ENCODE measurements at places on chromosomes 5 and 9.
A peak's percentile ranks its signal among the peaks of the same experiment; 100 is the strongest.

DNA sequence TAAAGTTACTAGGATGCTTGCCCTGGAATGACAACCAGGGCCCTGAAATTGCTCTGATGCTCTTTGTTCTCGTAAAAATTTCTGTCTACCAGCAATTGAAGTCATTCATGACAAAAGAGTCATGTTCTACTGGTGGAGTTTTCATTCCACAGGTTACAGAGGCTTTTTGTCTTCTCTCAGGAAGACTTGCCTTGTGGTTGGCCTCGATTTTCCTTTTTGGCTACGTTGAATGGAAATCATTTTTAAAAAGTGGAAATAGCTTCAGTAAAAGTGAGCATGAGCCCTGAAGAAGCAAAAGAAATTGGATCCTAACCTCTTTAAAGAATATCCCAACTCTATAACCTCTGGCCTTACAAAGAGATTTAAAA is 255.2 kb downstream of the AOPEP start:
- no peak for DNase-seq

GRCh38 chr5:172533058-172533398 is 78.7 kb upstream of the SH3PXD2B start:
- DNase-seq, result no peak

DNA sequence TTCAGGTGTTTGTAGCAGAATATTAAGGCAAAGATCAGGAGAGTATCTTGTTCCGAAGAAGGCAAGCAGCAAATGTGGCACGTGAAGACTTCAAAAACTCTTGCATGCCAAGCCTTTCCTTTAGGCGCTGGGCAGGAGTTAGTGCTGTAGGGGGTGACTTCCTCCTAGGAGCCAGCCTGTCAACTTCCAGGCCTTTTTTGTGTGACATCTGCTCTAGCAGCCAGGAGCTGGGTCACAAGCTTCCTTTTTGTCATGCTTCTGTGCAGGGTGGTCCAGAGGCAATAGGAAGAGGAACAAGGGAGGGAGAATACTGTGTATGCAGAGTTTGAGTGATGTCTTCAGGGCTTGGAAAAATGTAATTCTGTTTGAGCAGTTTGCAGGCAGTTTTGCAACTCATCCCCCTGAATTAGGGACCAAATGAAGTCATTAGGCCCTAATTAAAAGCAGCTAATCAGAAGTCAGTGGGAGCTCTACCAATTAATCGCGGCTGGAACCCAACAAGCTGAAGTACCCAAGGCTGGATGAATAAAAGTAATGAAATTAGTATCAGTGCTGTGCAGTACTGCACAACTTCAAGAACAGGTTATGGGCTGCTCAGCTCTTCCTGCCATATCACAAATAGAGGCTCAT is 53.5 kb downstream of the TLR4 start:
- no peak for DNase-seq

- peak; percentile 62 for DNase-seq
Measured at GRCh38 chr5:172005708-172006320, 624 bp downstream of the FBXW11 start.

- no peak for DNase-seq
Measured at GRCh38 chr5:95889076-95889475, 66.5 kb upstream of the GLRX start.
